Hepatic stellate cell (primary cell): ENCODE measurements at places on chromosomes 6 and 20.

DNA sequence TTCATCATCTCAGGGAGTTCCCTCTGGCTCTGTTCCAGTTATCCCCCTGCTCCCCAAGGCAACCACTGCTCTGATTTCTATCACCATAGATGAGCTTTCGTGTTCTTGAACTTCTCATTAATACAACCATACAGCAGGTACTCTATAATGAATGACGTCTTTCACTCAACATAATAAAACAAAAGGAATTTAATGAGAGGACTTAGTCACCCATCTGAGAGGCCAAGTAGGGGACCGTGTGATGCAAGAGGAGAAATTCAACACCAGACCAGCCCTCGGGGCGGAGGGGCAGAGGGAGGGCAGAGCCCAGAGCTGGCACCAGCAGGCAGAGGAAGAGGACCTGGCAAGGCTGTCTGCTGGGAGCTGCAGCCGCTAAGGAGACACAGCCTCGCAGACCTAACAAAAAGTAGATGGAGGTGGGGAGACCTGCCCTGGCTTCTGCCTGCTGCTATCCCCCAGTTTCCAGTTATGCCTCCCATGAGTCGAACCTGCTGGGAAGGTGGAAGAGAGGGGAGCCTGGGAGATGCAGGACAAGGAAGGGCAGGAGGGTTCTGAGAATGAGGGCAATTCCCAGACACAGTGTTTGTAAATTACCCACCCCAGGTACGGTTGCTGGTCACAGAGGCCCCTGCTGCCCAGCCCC, 13.8 kb downstream of the CCN5 start:
- peak; percentile 74 for DNase-seq

DNA sequence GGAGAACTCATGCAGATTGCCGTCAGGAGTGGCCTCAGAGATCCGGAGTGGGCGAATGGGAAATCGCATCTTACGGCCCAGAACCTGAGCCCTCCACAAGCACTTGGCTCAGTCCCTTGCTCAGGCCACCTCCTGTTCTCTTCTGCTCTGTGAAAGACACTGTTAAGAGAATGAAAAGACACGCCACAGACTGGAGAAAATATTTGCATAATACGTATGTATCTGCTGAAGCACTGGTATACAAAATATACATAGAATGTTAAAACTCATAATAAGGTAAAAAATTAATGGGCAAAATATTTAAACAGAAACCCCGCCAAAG, 838 bp upstream of the POM121L2 start:
- no peak for DNase-seq

DNA sequence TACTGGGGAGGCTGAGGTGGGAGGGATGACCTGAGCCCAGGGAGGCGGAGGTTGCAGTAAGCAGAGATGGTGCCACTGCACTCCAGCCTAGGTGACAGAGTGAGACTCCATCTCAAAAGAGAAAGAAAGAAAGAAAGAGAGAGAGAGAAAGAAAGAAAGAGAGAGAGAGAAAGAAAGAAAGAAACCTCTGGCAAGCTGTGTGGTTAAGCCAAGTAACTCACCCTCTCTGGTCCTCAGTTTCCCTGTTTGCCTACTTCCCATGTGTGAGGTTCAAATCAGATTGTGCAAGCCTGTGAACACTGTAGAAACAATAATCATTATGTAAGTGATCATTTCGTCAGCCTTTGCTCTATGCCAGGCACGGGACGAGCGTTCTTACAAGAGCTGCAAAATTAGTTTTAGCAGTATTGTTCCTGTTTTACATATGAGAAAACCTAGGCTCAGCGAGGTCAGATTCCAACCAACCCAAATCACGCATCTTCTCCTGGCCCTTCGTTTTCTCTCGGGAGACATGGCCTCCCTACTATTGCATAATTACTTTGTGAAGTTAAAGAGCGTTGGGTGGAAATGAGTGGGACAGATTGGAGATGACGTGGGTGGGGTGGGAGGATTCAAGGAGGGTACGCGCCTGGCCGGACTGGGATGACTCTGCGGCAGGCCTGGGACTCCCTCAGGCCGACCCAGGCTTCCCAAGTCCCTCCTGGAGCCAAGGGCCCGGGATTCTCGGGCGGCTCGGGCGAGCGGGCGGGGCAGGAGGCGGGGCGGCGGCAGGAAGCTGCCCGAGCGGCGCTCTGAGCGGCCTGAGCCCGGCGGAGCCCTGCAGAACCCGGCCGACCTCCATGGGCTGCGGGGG, at the start of gene SNX21:
Gene SNX21, plus strand, starts transcription at position 770 of the 853 bp plus-strand sequence. CDS start 121 bp downstream, outside the sequence.
- DNase-seq: peak; percentile 90

- no peak for DNase-seq
Observed at GRCh38 chr6:167820681-167821080, 6.0 kb upstream of the AFDN start.

DNA sequence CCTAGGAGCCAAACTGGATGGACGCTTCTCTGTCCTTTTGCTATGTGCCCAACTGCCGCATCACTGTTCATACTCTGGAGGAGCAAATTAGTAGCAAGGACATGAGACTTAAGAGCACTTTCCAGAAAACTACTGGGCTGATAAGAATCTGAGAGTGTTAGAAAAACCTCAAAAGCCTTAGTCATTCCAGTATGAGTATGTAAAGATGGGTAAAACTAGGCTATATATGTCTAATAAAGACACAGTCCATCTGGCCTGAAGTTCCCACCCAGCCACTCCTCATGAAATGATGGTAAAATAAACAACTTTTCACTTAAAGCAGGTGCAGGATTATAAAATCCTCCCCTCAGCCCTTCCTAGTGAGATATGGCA, 30.6 kb downstream of the SHLD1 start:
- DNase-seq: no peak

DNA sequence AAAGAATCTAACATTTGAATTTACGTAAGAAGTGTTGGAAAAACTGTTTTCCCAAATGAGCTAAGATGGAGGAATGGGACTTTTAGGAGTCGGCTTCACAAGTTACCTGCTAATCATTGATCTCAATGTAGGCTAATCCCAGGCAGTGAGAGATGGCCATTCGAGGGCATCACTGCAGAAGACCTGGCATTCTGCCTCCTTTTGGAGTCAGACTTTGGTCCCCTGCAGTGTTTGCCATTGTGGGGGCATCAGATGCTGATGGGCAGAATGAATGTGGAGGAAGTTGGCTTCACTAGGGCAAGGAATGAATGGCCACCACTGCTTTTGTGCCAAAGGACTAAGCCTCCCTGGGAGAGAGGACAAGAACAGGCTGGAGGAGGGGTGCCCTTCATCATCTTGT, 55.7 kb upstream of the NKX2-2 start:
- DNase-seq: no peak

- DNase-seq: no peak
Observed at GRCh38 chr20:61119794-61120410, 132.2 kb upstream of the CDH4 start.

DNA sequence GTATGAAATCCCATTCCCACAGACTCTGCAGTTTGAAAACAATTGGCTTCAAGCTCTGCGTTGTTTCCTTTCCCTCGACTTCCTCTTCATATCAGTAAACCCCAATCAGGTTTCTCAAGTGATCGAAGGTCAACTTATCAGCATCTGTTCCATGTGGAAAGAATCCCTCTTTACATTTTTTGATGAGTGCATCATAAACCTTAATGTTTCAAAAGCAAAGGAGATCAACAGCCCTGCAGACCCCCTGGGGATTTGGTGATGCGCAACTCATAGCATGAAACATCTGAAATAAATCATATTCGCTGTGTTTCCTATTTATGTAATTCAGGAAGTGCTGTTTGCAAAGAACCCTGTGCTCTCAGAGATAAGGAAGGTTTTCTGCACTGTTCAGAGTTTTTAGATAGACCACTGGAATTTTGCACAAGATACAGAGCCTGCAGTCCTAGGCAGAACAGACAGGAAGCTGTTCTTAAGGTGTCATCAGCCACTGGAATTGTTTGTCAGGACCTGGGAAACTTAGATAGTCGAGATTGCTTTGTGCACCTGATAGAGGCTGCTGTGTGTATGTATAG, 216.0 kb downstream of the HIVEP2 start:
- peak; percentile 22 for DNase-seq

GRCh38 chr6:53095716-53096115, 30.5 kb downstream of the FBXO9 start:
- DNase-seq: peak; percentile 27

DNA sequence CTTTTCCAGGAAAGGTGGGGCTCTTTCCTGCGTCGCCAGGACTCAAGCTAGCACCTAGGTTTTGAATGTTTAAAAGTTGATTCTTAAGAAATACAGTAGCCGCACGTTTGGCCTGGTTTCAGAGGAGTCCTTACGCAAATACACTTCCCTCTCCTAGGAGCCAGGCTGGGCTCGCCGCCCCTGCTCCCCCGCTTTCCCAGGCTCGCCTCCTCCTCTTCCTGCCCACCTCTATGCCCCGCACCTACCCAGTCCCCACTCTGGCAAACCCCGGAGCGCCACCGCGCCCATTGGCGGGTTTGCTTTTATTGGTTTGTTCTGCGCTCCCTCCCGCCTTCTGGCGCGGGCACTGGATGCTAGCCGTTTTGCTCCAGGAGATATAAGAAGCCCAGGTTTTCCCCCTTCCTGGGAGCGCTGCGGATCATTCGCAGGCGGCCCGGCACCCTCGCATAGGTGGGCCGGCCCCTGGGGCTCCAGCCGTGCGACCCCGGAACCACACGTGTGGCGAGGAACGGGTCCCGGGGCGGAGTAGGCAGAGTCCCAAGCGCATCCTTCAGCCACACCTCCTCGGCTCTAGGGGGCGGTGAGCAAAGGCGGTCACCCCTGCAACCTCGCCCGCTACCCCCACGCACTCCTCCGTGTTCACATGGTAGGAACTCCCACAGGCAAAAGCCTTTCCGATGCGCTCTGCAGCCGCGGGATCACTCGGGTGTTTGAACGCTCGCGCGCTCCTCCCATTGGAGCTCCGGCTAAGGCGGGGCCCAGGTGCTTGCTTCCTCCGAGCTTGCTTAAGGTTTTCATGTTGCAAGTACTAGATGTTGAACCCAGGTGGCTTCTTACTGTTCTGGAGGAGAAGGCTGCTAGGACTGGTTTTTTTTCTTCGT, 119.0 kb downstream of the RTN4IP1 start:
- peak; percentile 26 for DNase-seq

GRCh38 chr6:151490996-151491395, 2.8 kb upstream of the CCDC170 start:
- no peak for DNase-seq

DNA sequence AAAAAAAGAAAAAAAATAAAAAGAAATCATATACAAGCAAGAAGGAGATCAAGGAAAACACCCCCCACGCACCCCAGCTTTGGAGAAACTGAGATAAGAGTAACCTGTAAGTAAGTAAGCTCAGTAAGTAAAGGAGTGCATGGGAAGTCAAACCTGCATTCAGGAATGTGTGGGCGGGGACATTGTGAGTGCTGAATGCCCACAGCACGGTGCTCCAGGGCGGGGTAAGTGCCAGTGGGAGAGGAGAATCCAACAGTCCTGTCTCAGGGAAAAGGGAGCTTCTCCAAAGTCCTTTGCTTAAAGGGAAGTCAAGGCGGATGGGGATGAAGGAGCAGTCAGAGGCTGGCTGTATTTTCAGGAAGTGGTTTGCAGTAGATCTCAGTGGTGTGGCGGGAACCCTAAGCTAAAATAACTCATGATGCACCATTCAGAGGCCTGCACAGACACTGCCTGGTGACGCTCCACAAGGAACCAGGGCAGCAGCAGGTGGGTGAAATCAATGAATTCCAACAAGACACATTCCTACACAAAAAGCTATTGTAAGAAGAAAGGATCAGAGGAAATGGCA, 368.0 kb downstream of the QKI start:
- DNase-seq: no peak

- peak; percentile 54 for DNase-seq
Observed at GRCh38 chr20:63056236-63057170, 49.7 kb upstream of the BHLHE23 start.

- no peak for DNase-seq
Observed at GRCh38 chr6:80388507-80388906, 282.0 kb downstream of the BCKDHB start.

- DNase-seq: no peak
Observed at GRCh38 chr20:43968341-43969000, 53.8 kb downstream of the TOX2 start.
